Mesothelial cell of epicardium (in vitro differentiated cells): ENCODE measurements at places on chromosomes 1 and 21.
A peak's percentile ranks its signal among the peaks of the same experiment; 100 is the strongest.

DNA sequence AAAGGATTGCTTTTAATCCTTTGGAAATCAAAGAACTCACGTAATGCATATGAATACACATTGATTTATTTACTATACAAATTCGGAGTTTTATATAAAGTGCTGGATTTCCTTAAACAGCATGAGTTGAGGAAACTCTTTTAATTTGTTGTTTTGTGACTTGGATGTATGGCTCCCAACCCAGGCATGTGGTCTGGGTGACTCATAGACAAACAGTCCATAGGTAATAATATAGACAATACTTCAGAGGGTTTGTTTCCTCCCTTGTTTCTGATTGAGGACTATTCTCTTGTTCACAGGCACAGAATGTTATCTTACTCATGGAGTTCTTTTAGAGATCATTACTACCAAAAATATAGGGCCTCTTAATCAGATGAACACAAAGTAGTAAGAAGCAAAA, 43.8 kb downstream of the XPR1 start:
- peak overlapping the region; percentile 30 for H3K27ac ChIP-seq
- no peaks in the 10 kb centered on the region for H3K4me1 ChIP-seq
- no peaks in the 10 kb centered on the region for H3K27me3 ChIP-seq
- DNase-seq, result no peak

GRCh38 chr1:233865902-233866301, 38.6 kb upstream of the SLC35F3 start:
- peaks cover 1% of the 10 kb centered on the region for H3K36me3 ChIP-seq
- peaks cover 8% of the 10 kb centered on the region for H3K27me3 ChIP-seq
- no peaks in the 10 kb centered on the region for H3K4me1 ChIP-seq
- no peak overlapping the region for H3K4me3 ChIP-seq

DNA sequence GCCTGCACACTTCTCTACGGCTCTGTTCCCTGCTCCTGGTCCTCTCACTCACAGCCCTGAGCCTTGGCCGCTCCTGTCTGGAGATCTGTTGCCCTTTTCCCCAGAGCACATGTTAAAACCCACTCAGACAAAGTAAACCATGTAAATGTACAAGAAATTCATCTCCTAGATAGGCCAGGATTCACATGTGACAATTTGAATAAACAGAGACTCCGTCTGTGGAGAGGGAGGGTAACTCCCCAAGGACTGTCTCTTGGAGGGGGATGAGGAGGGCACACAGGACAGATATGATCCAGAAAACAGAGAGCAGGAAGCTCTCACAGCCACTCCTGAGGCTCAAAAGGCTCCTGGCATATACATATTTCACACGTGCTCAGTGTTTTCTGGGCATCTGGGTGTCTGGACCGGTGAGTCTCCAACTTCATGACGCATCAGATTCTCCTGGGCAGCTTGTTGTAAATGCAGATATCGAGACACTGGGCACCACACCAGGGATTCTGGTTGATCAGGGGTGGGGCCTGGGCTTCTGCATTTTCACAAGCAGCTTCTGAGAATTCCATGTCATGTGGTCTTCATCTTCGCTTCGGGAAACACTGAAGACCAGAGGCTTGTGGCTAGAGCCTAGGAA, 6.4 kb upstream of the KAZN start:
- H3K36me3 ChIP-seq, result no peaks in the 10 kb centered on the region
- no peak for DNase-seq

DNA sequence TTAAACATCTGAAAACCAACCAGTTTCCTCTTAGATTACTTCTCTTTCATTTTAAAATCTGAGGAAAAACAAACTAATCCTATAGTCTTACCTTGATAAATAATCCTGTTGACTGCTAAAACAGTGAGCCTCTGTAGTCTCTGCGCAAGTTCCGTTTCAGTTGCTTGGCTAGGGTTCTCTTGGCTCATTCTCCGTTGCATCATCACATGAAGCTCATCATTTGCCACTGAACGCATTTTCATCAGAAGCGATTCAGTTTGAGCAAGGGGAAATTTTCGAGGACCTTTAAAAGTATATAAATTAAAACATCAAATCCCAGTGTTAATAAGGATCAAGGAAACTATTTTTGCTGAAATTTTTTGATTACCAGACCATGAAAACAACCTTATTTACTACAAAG, 96.7 kb upstream of the GNG4 start:
- H3K27ac ChIP-seq, result no peak overlapping the region
- no peaks in the 10 kb centered on the region for H3K36me3 ChIP-seq
- H3K27me3 ChIP-seq, result no peaks in the 10 kb centered on the region
- no peak for DNase-seq

DNA sequence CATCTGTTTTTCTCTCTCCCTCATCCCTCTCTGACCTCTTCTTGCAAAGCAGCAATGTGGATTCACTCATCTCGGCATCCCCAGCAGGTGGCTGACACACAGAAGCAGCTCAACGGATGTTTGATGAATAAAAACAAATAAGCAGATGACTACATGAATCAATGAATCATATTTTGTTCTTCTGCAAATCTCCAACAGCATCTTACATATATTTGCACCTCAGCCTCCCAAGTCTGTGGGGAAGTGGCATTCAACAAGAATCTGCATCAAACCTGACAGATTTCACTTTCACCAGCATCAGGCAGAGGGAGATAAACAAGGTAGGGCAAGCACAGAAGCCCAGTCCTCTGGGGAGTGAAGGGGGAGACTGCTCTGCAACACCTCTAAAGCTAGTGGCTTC, 34.0 kb downstream of the CAPN8 start:
- no peak overlapping the region for H3K4me3 ChIP-seq
- no peaks in the 10 kb centered on the region for H3K4me1 ChIP-seq
- DNase-seq, result no peak
- H3K27me3 ChIP-seq, result peaks cover 18% of the 10 kb centered on the region
- no peak overlapping the region for H3K27ac ChIP-seq

GRCh38 chr1:3776231-3776961, 3.8 kb downstream of the SMIM1 start:
- no peak overlapping the region for H3K27ac ChIP-seq
- no peaks in the 10 kb centered on the region for H3K27me3 ChIP-seq
- H3K4me1 ChIP-seq, result peaks cover 21% of the 10 kb centered on the region
- peaks cover 18% of the 10 kb centered on the region for H3K36me3 ChIP-seq
- no peak overlapping the region for H3K4me3 ChIP-seq

DNA sequence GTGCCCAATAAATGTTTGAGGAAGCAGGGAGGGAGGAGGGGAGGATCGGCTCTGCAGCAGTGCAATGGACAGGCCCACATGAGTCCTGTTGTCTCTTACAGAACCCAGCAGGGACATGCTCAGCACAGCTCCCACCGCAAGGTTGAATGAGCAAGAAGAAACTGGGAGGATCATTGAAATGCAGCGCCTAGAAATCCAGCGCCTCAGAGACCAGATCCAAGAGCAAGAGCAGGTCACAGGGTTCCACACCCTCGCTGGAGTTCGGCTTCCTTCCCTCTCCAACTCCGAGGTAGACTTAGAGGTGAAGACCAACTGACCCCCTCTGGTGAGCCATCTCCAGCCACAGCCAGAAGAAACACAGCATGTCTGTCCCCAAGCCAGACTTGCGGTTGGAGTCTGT, 15.9 kb upstream of the TMEM125 start:
- no peak for DNase-seq
- peaks cover 7% of the 10 kb centered on the region for H3K36me3 ChIP-seq
- H3K4me3 ChIP-seq, result no peak overlapping the region
- H3K27me3 ChIP-seq, result peaks cover 10% of the 10 kb centered on the region

DNA sequence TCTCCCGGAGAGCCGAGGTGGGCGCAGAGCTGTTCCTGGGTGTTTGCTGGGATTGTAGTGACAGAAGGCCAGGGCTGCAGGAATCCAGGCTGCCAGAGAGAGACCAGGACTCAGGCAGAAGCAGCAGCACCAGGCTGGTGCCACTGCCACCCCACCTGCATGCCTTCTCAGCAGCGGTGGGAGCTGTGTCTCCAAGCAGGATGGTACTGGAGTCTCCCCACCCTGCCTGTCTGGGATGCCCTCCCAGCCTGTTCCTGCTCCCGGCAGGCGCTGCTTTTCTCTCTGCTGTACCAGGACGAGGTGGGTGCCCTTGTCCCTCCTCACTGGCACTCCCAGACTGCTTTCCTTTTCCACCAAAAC, 4.5 kb upstream of the HES4 start:
- H3K4me3 ChIP-seq, result peak overlapping the region; percentile 44
- H3K4me1 ChIP-seq, result peaks cover 18% of the 10 kb centered on the region
- no peak for DNase-seq
- H3K36me3 ChIP-seq, result peaks cover 6% of the 10 kb centered on the region
- peaks cover 2% of the 10 kb centered on the region for H3K27me3 ChIP-seq

DNA sequence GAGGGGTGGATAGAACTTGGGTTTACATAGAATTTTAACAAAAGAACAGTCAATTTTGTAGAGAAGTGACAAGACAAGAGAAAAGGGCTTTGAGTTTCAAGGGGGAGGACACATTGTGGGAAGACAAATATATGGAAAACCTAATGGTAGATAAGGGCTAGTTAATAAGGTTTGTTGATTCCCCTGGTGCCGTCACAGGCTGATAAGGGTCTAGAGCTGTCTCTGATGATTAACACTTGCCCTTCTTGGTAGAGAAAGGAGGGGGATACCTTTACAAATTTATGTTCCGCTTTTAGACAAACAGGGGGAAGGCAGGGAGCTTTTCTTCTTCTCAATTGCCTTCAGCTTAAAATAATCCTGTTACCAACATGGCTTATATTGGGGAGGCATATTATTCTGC, 124.3 kb downstream of the ETS2 start:
- H3K27me3 ChIP-seq, result peaks cover 1% of the 10 kb centered on the region
- H3K4me1 ChIP-seq, result peaks cover 29% of the 10 kb centered on the region
- no peak overlapping the region for H3K4me3 ChIP-seq
- DNase-seq, result no peak

- DNase-seq, result no peak
- no peaks in the 10 kb centered on the region for H3K4me1 ChIP-seq
- H3K27me3 ChIP-seq, result no peaks in the 10 kb centered on the region
- H3K27ac ChIP-seq, result no peak overlapping the region
- no peak overlapping the region for H3K4me3 ChIP-seq
These were observed 8.7 kb downstream of the B3GALNT2 start for GRCh38 chr1:235495551-235495950.

DNA sequence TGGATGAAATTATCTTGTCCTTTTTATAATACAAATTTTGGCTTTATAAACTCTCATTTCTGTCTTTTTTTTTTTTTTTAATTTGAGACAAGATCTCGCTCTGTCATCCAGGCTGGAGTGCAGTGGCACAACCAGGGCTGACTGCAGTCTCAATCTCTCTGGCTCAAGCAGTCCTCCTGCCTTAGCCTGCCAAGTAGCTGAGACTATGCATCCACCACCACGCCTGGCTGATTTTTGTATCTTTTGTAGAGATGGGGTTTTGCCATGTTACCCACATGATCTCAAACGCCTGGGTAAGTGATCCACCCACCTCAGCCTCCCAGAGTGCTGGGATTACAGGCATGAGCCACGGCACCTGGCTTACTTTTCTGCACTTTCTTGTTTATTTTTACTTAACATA, 7.5 kb downstream of the TOR1AIP1 start:
- peaks cover 6% of the 10 kb centered on the region for H3K36me3 ChIP-seq
- no peak overlapping the region for H3K4me3 ChIP-seq
- H3K4me1 ChIP-seq, result peaks cover 3% of the 10 kb centered on the region
- no peak overlapping the region for H3K27ac ChIP-seq

GRCh38 chr1:30313584-30313983, 409.8 kb downstream of the MATN1 start:
- H3K36me3 ChIP-seq, result no peaks in the 10 kb centered on the region
- no peak for DNase-seq
- no peak overlapping the region for H3K27ac ChIP-seq
- H3K27me3 ChIP-seq, result peaks cover 55% of the 10 kb centered on the region

DNA sequence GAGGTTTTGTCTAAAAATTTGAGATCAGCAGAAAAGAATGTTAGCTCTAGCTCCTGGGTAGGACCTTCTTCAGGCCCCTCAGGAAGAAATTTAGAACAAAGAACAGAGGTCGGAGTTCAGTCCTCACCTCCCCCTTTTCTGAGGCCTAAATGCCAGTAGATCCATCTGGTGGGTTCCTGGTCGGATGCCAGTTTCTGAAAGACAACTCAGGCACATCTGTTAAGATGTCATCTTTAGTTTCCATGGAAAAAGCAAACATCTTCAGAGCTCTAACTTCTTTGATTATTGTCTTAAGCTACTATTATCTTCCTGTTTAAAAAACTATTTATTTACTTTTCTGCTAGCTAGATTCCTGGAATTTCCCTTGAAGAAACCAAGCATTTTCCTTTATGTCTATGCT, 37.1 kb upstream of the USP25 start:
- no peaks in the 10 kb centered on the region for H3K27me3 ChIP-seq
- no peaks in the 10 kb centered on the region for H3K36me3 ChIP-seq
- no peak for DNase-seq
- H3K27ac ChIP-seq, result no peak overlapping the region
- no peak overlapping the region for H3K4me3 ChIP-seq
- no peaks in the 10 kb centered on the region for H3K4me1 ChIP-seq

GRCh38 chr1:53572065-53572814, 113.0 kb downstream of the DMRTB1 start:
- H3K36me3 ChIP-seq, result no peaks in the 10 kb centered on the region
- H3K4me3 ChIP-seq, result no peak overlapping the region
- DNase-seq, result peak; percentile 74
- no peaks in the 10 kb centered on the region for H3K27me3 ChIP-seq

DNA sequence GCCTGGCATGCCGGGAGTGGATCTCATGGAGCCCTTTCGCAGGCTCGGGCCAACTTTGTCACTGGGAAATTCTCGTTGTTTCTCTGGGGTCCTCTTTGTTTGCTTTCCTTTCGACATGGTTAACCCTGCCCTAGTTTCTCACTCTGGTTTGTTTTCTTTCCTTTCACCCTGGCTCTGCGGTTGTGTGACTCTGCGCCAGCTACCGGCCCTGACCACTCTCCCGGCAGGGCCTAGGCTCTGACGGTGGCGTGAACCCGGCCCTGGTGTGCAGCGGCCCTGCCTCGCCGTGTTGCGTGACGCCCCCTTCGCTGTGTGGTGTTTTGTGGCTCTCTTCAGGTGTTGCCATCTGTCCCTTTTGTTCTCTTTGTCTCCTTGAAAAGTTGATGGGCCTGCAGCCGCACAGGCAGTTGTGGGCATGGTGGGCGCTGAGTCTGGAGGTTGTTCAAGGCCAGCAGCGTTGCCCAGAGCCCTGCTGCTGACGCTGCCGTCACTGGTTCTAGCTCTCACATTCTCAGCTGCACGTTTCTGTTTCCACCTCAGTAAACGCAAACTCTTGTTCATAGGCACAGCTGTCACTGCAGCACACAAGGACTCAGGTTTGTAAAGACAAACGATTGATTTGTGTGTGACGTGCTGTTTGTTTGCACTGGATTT, 64.6 kb upstream of the DIP2A start:
- H3K27ac ChIP-seq, result no peak overlapping the region
- no peak for DNase-seq
- no peaks in the 10 kb centered on the region for H3K27me3 ChIP-seq
- peaks cover 17% of the 10 kb centered on the region for H3K36me3 ChIP-seq
- no peak overlapping the region for H3K4me3 ChIP-seq

DNA sequence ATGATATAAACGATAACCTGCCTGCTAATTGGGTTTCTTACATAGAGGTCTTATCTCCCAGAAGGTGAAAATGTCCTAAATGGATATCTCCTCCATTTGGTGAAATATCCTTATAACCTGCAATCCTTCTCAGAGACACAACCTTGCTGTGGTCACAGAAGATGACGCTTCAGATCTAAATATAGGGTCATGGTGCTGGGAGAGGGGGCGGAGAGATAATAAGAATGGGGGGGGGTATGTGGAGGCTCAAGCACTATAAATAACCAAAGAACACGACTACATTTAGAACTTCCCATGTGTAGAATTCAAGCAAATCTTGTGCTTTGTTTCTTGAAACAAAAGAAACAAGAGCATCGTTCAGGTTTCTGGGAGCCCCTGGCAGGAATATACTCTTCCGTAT, 260.6 kb upstream of the ESRRG start:
- peaks cover 27% of the 10 kb centered on the region for H3K27me3 ChIP-seq
- no peak overlapping the region for H3K27ac ChIP-seq
- H3K4me3 ChIP-seq, result no peak overlapping the region
- H3K36me3 ChIP-seq, result no peaks in the 10 kb centered on the region
- H3K4me1 ChIP-seq, result no peaks in the 10 kb centered on the region
- DNase-seq, result no peak
